Neural progenitor cell (in vitro differentiated cells): ENCODE measurements at places on chromosomes 1 and 21. TPM values are rescaled to one million over a fixed set of nuclear protein-coding genes. Genes with fewer than 3 reads are reported as not detected.
A peak's percentile ranks its signal among the peaks of the same experiment; 100 is the strongest.

- no peaks in the 10 kb centered on the region for H3K4me1 ChIP-seq
- H3K4me3 ChIP-seq: no peak overlapping the region
- no peak overlapping the region for H3K27ac ChIP-seq
- H3K36me3 ChIP-seq: no peaks in the 10 kb centered on the region
- peak; percentile 32 for DNase-seq
Observed at GRCh38 chr1:240190881-240191401, 99.3 kb downstream of the FMN2 start.

DNA sequence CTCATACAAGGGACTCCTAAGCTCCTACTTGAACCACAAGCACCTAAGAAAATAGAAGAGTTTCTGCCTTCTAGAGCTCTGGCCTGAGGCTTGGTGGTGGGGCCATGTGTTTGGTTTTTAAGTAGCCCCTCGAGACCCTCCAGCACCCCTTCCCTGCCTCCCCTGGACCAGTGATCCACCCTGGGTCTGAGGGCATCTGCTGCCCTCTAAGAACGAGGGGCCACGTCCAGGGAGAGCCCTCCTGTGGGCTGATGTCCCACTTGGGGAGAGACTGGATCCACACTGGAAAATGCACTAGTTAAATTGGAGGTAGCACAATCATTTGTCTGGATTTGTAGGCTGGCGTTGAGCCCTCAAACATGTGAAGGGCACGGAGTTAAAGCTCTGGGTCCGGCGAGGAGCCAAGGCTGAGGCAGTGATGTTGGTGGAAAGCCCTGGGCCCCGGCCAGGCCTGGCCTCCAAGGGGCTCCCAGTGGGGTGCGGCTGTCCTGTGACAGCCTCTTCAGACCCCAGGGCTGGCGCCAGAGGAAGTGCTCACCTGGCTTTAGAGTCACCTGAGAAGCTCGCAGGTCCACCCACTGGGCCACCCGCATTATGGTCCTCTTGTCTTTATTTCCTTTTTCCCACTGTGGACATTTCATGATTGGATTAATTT is 65.2 kb downstream of the SLC37A1 start:
- peaks cover 12% of the 10 kb centered on the region for H3K36me3 ChIP-seq
- no peaks in the 10 kb centered on the region for H3K27me3 ChIP-seq
- no peak for DNase-seq
- no peak overlapping the region for H3K27ac ChIP-seq
- H3K4me3 ChIP-seq: no peak overlapping the region

GRCh38 chr1:221823149-221823548 is 81.3 kb upstream of the DUSP10 start:
- H3K4me1 ChIP-seq: no peaks in the 10 kb centered on the region
- no peak overlapping the region for H3K27ac ChIP-seq
- no peaks in the 10 kb centered on the region for H3K36me3 ChIP-seq

The TAS1R1 gene
- not detected in 2 replicates for total RNA-seq

The HSD3B2 gene
- total RNA-seq: not detected in 2 replicates

The PDZK1IP1 gene
- total RNA-seq: not detected in 2 replicates
